HAP-1 (cell line): ENCODE measurements at places on chromosomes 11 and 22.

- no peak for DNase-seq
Observed at GRCh38 chr22:46547883-46548244, 10.4 kb upstream of the CELSR1 start.

GRCh38 chr22:25670070-25670461 is 71.9 kb upstream of the MYO18B start:
- no peak for DNase-seq

DNA sequence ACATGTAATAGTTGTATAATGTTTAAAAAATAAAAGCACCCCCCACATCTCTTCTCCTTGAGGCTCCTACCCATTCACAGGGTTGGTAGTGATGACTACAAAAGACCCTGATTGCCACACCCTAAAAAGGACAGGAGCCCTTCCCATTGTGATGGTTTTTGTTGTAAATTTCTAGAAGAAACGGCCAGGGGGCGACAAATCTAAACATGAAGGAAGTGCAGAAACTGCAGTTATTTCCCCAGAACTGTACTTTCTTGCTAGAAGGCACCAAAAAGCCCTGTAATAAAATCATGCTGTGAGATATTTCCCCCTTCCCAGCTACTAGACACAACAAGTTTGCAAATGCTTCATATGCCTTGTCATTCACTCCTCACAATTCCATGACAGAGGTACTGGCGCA is 10.8 kb downstream of the PRR5L start:
- DNase-seq: peak; percentile 55

GRCh38 chr22:41382098-41382578 is 396 bp downstream of the TEF start:
- peak; percentile 50 for DNase-seq

DNA sequence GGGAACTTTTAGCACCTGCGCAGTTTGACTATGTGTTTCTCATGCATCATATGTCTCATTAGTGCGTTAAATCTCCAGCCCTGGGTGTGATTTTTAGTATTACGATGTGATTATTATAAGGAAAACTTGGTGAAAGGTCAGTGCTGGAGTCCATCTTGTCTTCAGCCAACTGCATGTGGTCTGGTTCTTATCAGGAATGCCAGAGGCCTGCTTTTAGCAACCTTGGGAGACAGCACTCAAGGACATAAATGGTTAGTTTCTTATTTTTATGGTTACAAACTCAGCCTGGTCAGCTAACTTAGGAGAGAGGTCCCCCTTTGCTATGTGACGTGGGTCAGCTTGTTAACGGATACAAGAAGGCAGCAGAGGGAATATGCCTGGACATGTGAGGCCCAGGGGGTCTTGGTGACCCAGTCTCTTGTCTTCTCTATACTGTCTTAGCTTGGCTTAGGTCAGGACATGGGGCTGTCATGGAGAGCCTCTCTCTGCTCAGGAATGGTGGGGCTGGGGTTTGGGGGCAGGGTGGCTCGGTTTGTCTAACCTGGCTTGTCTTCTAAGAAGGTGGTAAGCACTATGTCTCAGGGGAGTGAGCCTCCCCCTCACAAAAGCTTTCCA is 21.5 kb downstream of the KCTD21 start:
- DNase-seq: no peak

DNA sequence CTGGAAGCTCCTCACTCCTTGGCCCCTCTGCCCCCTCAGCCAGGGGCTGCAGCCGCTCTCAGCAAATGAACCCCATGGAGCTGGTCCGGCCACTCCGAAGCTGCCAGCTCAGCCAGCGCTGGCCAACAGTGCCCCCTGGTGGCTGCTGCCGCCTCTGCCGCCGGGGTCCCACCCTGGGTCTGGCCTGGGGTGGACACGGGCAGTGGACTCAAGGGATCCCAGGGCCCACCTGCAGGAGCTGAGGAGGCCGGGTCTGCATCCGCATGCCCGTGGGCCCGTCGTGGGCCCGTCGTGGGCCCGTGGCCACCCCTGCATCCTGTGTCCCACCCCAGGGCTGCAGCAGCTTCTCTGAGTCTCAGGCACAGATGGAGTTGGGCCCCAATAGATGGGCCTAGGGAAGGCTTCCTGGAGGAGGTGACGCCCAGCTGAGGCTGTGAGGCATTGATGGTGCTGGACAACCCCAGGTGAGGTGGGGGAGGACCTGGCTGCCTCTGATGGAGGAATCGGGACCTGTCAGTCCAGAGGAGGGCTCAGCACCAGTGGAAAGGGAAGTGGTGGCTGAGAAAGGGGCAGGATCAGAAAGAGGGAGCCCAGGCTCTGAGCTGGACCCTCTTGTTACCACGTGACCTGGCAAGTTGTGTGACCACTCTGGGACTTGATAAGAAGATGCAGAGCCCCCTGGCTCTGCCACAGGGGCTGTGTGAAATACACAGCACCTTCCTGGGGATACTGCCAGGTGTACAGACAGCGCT is 522.3 kb downstream of the BRD1 start:
- DNase-seq: peak; percentile 25

GRCh38 chr11:20909995-20910726 is 240.8 kb downstream of the NELL1 start:
- DNase-seq: no peak

DNA sequence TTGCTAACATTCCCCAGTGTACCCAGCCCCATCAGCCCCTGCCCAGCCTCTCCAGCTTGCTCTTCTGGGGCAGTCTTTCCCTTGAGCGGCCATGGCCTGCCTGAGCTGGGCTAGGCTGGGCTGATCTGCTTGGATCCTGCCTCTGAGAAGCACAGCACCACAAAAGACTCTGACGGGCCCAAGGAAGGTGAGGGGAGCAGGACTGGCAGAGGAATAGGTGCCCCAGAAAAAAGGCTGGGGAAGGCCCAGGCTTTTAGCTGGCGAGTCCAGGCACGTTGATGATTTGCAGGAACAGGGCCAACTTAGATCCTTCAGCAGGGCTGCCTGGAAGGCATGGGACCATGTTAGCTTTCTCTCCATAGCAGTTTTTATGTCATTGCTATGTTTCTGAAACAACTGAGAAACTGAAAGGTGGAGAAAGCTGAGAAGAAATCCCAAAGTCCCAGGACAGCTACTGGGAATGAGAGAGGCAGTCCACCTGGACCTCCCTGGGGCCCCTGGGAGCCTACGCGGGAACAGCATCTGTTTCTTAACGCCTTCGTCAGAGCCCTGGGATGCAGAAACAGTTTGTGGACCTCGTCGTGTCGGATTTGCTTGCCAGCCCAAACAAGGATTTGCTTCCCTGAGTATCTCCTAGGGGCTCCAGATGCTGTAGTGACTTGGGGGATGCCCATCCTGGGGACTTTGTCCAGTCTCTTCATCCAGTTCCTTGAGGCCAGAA is 24.4 kb upstream of the FXYD6 start:
- no peak for DNase-seq

DNA sequence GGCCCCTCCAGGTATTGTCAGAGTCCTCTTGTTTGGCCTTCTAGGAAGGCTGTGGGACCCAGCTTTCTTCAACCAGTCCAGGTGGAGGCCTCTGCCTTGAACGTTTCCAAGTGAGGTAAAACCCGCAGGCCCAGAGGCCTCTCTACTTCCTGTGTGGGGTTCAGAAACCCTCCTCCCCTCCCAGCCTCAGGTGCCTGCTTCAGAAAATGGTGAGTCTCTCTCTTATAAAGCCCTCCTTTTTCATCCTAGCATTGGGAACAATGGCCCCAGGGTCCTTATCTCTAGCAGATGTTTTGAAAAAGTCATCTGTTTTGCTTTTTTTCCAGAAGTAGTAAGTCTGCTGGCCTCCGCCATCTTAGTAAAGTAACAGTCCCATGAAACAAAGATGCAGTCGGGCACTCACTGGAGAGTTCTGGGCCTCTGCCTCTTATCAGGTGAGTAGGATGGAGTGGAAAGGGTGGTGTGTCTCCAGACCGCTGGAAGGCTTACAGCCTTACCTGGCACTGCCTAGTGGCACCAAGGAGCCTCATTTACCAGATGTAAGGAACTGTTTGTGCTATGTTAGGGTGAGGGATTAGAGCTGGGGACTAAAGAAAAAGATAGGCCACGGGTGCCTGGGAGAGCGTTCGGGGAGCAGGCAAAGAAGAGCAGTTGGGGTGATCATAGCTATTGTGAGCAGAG is at the start of gene CD3E:
TSS of gene CD3E (plus strand) at position 163 of the 681 bp plus-strand sequence. CDS start at position 386, 223 bp downstream.
- DNase-seq: no peak

DNA sequence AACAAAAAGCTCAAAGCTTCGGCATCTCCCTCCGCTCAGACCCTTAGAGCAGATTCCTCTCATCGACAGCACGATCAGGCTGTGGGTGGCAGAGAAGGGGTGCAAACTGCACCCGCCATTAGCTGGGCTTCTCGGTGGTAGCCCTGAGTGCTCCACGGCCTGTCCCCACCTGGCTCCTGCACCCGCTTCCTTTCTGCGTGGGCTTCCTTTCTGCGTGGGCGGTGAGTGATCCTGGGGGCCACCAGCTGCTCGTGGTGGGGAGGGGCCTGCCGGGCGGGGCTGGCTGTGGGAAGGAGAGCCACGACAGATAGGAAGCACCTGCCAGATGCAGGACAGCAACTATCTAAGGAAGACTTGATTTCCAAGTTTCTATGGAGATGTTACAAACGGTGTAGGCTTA is 55.0 kb downstream of the BRD1 start:
- no peak for DNase-seq

DNA sequence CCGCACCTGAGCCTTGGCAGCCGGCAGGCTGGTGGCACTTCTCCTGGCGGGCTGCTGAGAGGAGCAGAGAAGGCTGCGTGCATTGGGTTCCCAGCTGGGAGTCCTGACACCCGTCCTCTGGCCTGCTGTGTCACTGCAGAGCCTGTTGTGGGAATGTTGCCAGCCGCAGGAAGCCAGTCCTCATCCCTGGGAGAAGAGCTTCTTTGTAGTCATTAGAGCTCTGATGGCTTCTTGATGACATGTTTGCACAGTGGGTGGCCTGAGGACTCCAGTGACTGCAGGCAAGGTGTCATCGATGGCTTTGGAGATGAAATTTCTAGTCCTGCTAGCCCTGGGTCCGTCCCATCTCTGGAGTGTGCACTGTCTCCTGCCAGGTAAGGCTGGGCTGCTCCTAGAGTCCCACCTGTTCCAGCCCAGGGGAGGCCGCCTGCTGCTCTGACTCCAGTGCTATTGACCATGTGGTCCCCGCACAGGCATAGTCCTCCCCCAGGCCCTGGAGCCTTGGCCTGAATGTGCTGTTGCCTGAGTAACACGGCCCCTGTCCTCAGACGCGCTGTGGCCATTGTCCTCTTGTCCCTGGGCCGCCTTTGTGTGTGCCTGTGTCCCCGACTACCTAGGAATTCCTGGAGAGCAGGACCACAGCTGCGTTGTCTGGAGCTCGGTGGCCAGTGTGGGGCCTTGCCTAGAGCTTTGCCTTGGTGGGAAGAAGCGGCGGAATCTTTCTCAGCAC is 129.2 kb downstream of the CACNA1I start:
- no peak for DNase-seq

DNA sequence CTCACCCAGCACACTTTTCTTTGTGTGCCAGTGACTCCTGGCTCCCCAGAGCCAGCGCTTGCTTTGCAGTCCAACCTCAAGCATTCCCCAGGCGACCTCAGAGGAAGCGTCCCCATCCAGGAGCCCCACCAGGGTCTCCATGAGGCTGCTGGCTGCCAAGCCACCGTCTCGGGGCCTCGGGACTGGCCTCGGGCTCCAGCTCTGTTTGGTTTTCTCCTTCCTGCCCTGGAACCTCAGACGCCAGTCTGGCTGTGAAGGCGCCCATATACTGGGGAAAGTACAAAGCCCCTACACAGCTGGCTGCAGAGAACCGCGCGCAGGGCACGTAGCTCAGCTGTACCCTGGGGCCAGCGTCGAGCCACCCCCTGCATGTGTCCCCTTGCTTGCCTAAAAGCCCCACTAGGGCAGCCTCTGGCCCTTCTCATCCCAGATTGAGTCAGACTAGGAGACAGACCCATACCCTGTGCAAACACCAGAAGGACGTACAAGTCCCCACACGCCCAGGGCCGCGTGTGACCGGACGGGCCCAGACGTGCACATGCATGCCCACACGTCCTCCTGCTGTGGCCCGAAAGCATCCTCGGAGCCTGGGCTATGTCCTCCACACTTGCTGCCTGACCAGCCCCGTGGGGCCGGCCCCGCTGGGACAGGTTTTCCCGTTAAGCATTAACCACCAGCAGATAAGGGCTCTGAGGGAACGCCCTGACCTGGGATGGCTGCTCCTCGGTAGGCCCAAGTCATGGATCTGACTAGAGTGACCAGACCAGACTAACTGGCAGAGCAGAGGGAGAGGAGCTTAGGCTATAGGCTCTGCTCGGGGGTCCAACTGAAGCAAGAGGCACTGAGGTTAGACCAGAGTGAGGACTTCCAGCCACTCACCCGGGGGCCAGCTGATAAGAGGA is 4.2 kb upstream of the SYT8 start:
- DNase-seq: no peak

DNA sequence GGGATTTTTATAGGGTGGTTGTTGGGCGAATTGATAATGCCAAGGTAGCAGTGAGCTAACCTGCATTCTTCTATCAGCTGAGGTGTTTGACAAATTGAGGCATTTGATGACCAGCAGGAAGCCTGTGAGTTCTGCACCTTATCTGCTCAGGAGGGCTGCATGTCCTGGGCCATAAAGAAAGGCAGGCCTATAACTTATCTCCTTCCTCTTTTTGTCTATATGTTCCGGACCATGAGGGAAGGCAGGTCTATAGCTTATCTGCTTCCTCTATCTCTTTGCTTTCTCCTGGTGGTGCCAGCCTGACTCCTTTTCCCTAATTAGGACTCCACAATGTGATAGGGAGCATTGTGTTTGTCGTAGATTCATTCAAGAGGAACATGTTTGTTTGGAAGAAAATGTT is 8.6 kb upstream of the JAM3 start:
- DNase-seq: no peak

DNA sequence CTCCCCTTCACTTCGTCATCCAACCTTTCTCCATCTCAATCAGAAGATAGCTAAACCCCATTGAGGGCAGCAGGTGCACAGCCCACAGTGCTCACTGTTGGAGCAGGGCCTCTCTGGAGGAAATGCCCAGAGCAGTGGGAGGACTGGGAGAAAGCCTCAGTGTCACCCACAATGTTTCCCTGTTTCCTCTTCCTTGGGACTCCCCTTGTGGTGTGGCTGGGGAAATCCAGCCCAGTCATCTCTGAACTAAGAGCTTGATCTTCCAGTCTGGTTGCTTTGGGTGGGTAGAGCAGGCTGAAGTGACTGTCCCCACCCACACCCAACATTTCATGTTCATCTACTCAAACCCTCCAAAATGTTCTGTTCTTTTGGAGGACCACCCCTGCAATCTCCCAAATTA is 29.8 kb upstream of the EED start:
- no peak for DNase-seq

DNA sequence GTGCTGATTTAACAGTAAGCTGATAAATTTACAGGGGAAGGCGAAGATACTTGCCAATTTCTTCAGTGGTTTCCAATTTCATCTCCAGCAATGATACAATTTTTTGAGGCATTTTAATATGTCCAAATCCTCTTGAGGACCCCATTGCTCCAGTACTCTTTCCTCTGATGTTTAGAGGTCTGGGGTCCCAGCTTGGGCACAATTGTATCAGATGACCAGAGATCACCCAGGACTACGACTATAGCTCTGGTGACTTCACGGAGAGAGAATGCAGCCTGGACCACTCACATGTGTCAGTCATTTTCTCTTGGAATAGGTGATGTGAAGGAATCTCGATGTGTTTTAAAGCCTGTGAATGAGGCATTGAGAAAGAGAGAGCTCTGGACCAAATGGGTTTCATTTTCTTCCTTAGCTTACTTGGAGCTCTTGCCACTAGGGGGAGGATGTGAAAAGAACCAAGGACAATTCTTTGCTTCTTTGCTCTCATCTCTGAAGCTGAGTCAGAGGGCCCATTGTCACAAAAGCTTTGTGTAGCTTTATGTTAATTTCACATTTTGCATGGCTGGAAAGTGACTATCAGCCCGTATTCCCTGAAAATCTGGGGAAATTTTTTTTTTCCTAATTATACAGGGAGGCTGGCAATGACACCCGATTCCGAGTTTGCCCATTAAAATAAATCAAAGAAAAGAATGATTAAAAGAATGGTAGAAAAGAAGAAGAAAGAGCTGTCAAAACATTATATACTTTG is 6.7 kb upstream of the CCDC90B start:
- peak; percentile 83 for DNase-seq
